ENCODE measurements at places on chromosomes 11 and 22. TPM values are rescaled to one million over a fixed set of nuclear protein-coding genes. Genes with fewer than 3 reads are reported as not detected.

DNA sequence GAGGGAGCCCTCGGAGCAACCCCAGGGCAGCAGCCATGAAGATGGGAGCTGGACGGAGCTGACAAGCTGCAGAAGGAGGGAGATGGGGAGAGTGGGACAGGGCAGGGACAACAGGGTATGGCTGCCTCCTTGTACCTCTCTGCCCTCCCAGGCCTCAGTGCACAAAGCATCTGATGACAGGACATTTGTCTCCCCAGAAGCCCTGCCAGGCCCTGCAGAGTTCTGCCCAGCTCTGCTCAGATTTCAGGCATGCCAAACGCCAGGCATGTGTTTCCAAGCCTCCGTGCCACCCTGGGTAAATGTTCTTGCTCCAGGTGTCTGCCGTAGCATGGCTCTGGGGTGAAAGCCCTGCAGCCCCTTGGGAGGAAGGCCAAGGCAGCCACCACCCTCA is 1.1 kb upstream of the IFITM10 start:
- no peak for DNase-seq

DNA sequence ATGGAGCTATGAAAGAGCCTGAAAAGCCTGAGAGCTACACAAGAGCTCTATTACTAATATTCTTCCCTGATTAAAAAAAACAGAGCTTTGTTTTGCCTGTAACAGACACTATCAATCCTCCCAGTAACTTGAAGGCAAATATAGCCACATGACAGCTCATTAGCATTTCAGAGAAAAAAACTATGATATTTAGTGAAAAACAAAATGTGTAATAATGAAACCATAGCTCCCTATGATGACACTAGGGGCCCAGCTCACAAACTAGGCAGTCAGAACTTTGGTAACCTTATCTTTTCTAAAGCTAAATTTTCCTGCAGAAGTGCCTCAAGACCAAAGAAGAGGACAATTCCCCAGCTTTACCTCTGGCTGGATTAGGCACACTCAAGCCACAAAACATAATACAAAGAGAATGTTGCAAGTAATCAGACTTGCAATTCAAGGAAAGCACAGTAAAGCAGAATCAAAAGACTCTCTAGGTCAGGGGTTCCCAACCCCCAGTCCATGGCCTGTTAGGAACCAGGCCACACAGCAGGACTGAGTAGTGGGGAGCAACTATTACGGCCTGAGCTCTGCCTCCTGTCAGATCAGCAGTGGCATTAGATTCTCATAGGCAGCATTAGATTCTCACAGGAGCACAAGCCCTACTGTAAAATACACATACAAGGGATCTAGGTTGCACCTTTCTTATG is 53.3 kb downstream of the MRTFA start:
- DNase-seq = no peak

- no peak for DNase-seq
Observed at GRCh38 chr11:73944085-73944484, 6.7 kb upstream of the DNAJB13 start.

Gene SPDYC
- not detected for total RNA-seq

Gene AQP11
- total RNA-seq = 1.7 TPM
